ENCODE measurements at places on chromosomes 5 and 9. TPM values are rescaled to one million over a fixed set of nuclear protein-coding genes. Genes with fewer than 3 reads are reported as not detected.

The PAPPA gene
- 2.2 TPM for total RNA-seq

The PTRH1 gene
- 28.2 TPM for total RNA-seq

DNA sequence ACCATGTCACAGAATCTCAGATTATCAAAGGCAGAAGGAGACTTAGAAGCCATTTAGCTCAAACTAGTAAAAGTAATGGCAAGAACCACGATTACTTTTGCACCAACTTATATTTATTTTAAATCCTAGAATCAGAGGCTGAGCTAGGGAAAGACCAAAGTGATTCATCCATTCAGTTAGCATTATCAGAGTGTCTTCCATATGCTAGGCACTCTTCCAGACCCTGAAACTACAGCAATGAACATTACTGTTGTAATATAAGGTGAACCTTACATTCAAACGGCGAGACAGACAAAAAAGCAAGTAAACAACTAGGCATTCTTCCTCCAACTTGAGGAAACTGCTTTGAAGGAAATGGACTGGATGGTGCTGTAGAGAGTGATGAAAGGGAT, 7.9 kb downstream of the PDE6A start:
- DNase-seq, result no peak

GRCh38 chr5:149149942-149150341, 8.6 kb downstream of the ABLIM3 start:
- no peak for DNase-seq
